ENCODE measurements at places on chromosomes 2 and 18. TPM values are rescaled to one million over a fixed set of nuclear protein-coding genes. Genes with fewer than 3 reads are reported as not detected.

Gene C1QL2
- not detected for total RNA-seq

Gene C2orf42
- 27.8 TPM for total RNA-seq

Gene OLA1
- 93.7 TPM for total RNA-seq

Gene DDX18
- 89.3 TPM for total RNA-seq

Gene AGXT
- not detected for total RNA-seq

Gene PKDCC
- total RNA-seq: not detected

Gene ZNF396
- total RNA-seq: 0.45 TPM

Gene ERICH2
- total RNA-seq: not detected

Gene RAB6C
- total RNA-seq: not detected

Gene REG3A
- total RNA-seq: not detected

Gene CCDC74B
- total RNA-seq: 0.82 TPM

Gene SERPINB8
- 8.1 TPM for total RNA-seq

Gene CXCR4
- 97.6 TPM for total RNA-seq

Gene DSG1
- total RNA-seq: not detected

Gene DNAJB2
- total RNA-seq: 32.1 TPM

Gene LDLRAD4
- total RNA-seq: 28.5 TPM

Gene AMER3
- not detected for total RNA-seq

Gene MAP2
- 0.05 TPM for total RNA-seq

Gene INHBB
- total RNA-seq: 0.09 TPM

Gene DRC1
- total RNA-seq: not detected

Gene TMEM247
- total RNA-seq: not detected

Gene RNF152
- 0.05 TPM for total RNA-seq

Gene GPN1
- total RNA-seq: 47.9 TPM

Gene ZNF385B
- total RNA-seq: not detected

Gene XPO1
- 196 TPM for total RNA-seq

Gene FHOD3
- total RNA-seq: not detected

Gene SPATA3
- total RNA-seq: not detected

Gene SATB2
- total RNA-seq: 0.07 TPM

Gene ATF2
- 62.8 TPM for total RNA-seq

Gene ACADL
- not detected for total RNA-seq

Gene EVX2
- not detected for total RNA-seq

Gene RAB31
- total RNA-seq: 1.1 TPM

Gene DLGAP1
- not detected for total RNA-seq

Gene RGPD4
- total RNA-seq: not detected

Gene SCYGR4
- not detected for total RNA-seq

Gene M1AP
- total RNA-seq: not detected

Gene ABCG5
- not detected for total RNA-seq

Gene GAL3ST2
- 0.23 TPM for total RNA-seq

Gene RESP18
- not detected for total RNA-seq

Gene WNT10A
- 0.16 TPM for total RNA-seq

Gene ANKRD30B
- not detected for total RNA-seq

Gene TSPYL6
- not detected for total RNA-seq

Gene GKN2
- not detected for total RNA-seq

Gene RAX
- not detected for total RNA-seq

Gene ABCG8
- total RNA-seq: not detected

Gene ODC1
- 63.3 TPM for total RNA-seq

Gene CHRND
- total RNA-seq: not detected

Gene NEU2
- not detected for total RNA-seq

Gene IL1A
- total RNA-seq: 0.73 TPM

Gene SS18
- total RNA-seq: 76.0 TPM

Gene GPBAR1
- total RNA-seq: 0.86 TPM

Gene ALPG
- not detected for total RNA-seq

Gene KCNJ13
- total RNA-seq: not detected

Gene PARD6G
- total RNA-seq: 0.05 TPM

Gene STARD6
- not detected for total RNA-seq

Gene COL5A2
- total RNA-seq: 0.52 TPM

Measured in T-helper 2 cell treated with Interferon-gamma antibody and Interleukin-4, amounts not matched to agents 100 ng/mL and 5 ng/mL, for 36 hours (primary cell).